ENCODE measurements at places on chromosomes 3 and 15. TPM values are rescaled to one million over a fixed set of nuclear protein-coding genes. Genes with fewer than 3 reads are reported as not detected.

Gene AMOTL2
- total RNA-seq: 91.1 TPM

Gene AQP9
- total RNA-seq: not detected

Gene RETNLB
- total RNA-seq: not detected

Gene GHSR
- total RNA-seq: not detected

Gene CPEB1
- total RNA-seq: 2.4 TPM

Gene NME9
- not detected for total RNA-seq

Gene STARD5
- 5.2 TPM for total RNA-seq

Gene NMNAT3
- total RNA-seq: 0.84 TPM

Gene GPR87
- 0.17 TPM for total RNA-seq

Gene DNAJB11
- 44.4 TPM for total RNA-seq

Data from bronchus fibroblast of lung (primary cell).